ENCODE measurements at places on chromosomes 2 and 18.

- DNase-seq = peak; percentile 19
Measured at GRCh38 chr18:51531501-51531900, 334.0 kb upstream of the MEX3C start.

GRCh38 chr2:20599861-20600461 is 50.9 kb downstream of the HS1BP3 start:
- DNase-seq = no peak

- DNase-seq = peak; percentile 42
Measured at GRCh38 chr2:145360129-145360790, 840.3 kb upstream of the ZEB2 start.

DNA sequence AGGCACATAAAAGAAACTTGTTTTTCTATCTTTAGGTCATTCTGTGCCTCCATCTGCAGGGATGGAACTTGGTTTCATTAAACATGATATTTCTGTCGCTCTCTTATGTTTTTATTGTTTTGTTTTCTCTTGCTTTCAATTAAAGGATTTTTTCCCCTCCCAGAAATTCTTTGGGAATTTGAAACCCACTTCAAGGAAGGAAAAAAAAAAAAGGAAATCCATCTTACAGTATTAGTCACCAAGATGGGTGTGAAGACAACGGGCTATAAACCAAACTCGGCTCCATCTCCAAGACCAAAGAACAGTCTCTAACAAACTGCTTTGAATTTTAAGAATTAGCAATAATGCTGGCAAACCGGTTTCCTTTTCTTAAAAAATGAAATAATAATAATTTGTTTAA is 244.1 kb downstream of the BCL11A start:
- no peak for DNase-seq

DNA sequence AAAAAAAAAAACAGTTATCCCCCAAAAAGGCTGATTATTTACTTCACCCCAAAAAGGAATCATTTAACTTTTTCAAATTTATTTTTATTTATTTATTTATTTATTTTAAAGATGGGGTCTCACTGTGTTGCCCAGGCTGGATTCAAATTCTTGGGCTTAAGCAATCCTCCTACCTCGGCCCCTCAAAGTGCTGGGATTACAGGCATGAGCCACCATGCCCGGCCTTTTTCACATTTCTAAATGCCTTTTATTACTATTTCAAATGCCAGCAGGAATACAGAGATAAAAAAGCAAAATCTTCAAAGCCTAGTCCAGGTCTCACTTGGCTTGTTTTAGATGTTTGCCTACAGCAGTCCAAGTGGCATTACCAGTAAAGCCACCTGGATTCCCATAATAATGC is 239.1 kb downstream of the ALPK2 start:
- no peak for DNase-seq

DNA sequence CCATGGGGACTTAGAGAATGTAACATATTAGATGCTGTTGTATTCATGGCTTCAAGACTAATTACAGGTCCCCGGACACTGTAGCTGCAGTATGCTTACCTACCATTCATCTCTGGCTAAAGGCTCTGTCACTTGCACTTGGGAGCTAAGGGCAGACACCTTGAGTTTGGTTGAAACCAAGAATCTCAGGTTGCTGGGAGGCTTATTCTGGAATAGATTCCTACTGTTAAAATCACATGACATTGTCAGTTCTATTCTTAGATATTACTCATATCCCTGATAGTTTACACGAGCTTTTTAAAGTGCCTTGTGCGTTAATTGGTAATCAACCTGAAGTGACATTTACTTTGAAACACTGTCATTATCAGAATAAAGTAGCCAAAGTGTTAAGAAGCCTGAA is 73.0 kb upstream of the EPB41L5 start:
- no peak for DNase-seq

DNA sequence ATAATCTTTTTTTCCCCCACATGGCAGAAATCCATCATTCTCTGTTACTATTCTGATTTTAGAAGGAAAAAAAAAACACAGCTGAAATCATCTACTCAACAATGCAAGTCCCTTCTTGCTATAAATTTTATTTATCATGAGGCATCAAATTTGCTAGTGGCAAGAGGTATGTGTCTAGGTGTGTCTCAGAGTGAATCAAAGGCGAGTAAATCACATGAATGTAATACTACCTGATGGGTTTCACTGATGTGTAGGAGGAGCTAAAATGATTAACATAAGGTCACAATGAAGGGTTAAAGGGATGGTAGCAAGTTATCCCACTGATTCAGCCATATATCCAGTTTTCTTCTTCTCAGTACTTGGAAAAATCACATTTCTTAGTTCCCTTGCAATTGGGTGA is 24.5 kb upstream of the PELI1 start:
- DNase-seq = no peak

DNA sequence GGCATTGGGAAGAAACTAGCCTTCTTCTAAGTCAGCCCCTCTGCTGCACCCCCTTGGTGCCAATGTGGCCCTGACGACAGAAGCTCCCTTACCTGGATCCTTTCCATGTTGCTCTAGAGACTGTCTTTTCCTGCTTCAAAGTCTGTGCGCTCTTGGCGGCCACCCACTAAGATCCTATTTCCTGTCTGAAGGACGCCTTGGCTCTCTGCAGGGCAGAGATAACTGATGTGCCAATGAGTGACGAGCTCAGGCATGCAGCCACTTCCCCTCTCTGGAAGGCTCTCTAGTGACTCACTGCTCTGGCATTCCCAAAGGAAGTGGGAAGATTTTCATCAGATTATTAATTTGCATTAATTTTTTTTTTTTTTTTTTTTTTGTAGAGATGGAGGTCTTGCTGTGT is 273.5 kb downstream of the CDH20 start:
- peak; percentile 37 for DNase-seq

DNA sequence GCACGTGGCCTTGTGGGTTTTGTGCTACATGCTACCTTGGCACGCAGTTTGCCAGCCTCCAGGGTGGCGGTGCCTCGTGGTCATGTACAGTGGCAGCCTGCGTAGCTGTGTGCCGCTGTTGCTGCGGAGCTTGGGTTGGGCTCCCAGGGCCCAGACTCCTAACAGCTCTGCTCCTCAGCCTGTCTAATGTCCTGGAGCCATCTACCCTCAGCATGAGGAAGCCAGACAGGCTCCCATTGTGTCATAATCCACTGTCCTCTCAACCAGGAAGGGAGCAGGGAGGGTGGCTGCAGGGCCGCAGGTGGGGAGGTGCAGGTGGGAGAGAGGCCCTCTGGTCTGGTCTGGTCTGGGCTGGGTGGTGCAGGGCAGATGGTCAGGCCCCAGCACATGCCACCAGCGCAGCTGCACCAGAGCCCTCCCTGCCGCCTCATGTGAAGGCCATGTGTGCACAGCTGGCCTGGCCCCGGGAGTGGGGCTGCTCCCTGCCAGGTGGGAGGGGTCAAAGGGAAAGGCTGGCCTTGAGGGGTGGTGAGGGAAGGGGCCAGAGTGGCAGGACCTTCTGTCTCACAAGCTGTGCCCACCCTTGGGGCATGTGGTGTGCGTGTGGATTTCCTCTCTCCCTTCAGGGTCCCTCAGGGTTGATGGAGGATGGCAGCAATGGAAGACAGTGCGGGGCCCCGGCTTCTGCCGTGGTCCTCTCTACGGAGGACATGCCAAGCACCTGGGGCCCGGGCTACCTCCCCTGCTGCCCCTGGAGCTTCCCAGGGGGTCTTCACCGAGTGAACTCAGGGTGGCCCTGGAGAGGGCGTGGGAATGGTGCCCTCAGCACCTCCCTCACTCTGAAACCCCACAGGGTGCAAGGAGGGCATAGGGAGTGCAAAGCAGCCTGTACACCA is 4.8 kb downstream of the ATOH8 start:
- no peak for DNase-seq

DNA sequence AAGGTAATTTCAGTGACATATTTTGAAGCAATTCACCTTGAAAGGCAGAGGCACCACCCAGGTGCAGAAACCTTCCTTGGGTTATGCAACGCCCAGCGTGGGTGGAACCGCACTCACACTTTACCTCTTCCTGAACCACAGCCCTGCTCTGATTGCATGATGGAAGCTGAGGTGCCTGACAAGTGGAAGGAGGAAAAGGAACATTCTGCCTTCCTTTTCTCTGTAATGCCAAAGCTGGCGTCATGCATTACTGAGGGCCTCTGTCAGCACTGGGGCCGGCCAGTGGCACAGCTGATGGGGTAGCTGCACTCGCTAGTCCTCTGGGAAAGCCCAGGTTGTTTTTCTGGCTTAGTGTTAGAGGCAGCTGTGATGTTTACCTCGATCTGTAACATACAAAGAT is 266.5 kb downstream of the NEDD4L start:
- DNase-seq = no peak

DNA sequence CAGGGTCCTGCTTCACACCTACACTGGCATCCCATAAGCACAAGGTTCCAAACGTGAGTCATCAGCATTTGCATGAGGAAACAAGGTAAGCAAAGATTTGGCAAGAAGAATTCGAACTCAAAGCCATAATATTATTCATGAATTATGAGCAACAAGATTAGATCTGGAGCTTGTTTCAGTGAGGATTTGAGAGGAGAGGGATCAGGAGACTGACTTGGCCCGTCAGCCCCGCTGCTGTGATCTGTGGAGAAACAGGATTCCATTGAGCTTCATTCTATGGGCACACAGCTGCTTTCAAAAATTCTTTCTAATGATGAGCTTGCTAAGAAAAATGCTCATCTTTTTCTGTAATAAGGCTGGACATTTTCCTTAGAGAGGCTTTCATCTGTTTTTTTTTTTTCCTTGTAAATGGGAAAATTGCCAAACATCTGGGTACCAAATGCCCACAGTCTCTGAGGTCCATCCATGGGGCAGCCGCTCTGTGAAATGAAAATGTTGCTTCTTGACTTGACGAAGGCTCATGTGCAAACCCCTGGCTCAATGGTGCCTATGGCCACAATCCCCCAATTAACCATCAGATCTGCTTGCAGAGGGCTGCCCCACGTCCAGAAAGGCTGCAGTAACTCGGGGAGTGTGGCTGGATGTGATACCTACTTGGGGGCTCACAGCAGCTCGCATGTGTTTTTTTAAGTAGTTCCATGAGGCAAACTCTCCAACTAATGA is 179.3 kb downstream of the TMEM18 start:
- no peak for DNase-seq

- DNase-seq = peak; percentile 77
Measured at GRCh38 chr18:78293940-78294541, 685.6 kb upstream of the SALL3 start.

- DNase-seq = no peak
Measured at GRCh38 chr18:53797998-53798495, 426.4 kb downstream of the MBD2 start.
